ENCODE measurements at places on chromosomes 5 and 9.
A peak's percentile ranks its signal among the peaks of the same experiment; 100 is the strongest.

GRCh38 chr5:17455942-17456341 lies 42.1 kb upstream of the TAF11L2 start:
- DNase-seq: no peak

- no peak for DNase-seq
Observed at GRCh38 chr5:63963926-63964325, 1.7 kb upstream of the HTR1A start.

DNA sequence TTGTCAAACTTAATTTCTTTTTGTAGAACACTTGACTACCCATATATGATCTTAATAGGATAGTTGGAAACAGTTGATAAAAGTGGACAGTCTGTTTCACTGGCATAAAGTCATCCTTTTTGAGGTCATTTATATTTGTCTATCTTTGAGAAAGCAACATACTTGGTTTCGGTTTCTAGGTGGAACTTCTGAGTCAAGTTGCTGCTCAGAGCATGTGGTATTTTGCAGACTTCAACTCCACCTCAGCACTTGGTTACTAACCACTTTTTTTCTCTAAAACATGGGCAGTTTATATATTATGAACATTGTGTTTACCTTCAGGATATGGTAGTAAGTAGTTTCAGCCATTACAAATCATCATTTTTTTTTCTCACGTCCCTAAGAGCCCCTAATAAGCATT lies 1749.0 kb upstream of the C9orf72 start:
- DNase-seq: no peak

DNA sequence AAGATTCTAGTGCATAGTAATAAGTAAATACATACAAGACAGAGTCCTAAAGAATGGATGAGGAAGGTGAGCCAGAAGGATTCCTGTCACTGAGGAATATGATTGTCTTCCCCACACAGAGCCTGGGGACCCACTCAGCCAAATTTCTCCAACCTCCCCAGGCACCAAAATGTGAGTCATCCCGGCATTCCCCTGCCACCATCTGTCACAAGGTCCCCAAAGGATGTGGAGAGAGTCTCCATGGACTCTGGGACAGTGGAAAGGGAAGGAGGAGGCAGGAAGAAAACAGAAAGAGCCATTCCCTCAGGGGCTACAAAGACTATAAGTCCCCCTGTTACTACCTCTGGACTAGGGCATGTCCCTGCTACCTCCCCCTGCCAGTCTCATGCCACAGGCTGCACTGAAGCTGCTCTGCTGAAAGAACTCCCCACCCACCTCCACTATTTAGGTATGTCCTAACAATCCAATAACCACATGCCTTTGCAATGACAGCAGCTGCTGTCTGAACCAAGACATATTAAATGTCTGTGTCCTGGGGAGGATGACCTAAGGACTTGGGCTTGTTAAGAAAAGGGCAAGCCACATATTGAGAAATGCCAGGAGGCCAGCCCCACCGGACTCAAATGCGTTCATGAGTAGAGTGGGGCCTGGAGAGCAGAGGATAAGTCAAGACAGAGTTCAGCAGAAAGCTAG lies 10.7 kb upstream of the OR5C1 start:
- DNase-seq: no peak

- no peak for DNase-seq
Observed at GRCh38 chr5:74360535-74361210, 279.9 kb downstream of the ENC1 start.

DNA sequence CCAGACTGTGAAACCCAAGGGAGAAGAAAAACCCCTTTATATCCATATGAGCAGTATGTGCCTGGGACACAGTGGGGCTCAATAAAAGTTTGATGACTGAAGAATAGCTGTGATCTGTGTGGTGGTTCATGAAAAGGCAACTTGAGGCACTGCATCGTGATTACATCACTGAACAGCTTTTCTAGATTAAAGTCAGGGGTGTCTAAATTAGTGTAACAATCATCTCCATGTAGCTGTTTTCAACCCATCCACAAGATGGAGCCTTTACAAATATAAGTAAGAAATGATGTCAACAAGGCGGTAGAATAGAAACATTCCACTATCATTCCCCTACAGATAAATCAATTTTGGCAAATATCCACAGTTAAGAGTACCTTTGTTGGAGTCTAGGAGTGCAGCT lies 55.5 kb downstream of the PRRC1 start:
- DNase-seq: no peak

DNA sequence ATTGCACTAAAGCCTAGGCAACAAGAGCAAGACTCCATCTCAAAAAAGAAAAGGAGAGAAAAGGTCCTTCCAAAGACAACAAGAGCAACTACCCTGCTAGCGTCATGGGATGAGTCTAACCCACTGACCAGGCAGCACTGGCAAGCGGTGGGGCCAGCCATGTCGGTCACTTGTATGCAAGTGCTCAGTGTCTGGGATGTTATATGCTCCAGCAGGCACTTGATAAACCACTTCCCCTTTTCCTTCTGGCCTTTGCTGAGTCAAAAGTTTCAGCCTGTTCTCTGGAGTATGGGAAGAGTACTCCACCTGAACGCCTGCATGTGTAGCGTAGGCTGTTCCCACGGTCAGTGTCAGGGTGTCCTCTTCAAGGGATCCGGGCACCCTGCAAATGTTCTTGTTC lies 9.2 kb upstream of the MXD3 start:
- DNase-seq: no peak

DNA sequence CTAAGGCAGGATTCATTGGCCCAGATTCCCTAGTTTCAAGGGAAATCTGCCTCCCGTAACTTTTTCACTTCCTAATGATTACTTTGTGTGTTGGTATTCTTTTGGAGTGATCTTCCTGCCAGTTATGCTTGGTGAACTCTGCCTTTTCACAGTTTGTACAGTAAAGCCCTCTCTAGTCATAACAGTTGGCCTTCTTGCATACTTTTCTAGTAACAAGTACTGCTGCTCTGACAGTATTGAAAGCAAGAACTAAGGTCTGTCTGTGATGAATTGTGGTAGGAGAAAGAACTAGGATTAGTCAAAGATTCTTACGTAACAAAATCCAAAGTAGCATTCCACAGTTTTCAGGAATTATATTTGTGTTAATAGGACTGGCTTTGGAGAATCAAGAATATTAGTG lies 1457.2 kb upstream of the WWC1 start:
- DNase-seq: no peak

DNA sequence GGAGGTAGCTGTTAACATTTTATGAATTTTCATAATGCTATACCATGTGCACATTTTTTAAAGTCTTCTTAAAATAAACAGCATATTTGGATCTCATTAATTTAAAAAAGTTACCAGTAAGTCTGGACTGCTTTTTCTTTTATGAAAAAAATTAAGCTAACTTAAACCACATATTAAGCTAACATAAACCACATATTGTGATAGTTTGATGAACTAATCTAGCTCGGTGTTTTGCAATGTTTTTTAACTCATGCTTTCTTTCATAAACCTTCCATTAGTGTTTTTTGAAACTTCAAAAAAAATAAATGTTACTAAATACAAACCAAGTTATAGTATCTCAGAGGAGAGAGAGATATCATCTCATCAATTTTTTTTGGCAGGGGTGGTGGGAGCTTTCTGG lies 26.5 kb downstream of the POLK start:
- DNase-seq: no peak

DNA sequence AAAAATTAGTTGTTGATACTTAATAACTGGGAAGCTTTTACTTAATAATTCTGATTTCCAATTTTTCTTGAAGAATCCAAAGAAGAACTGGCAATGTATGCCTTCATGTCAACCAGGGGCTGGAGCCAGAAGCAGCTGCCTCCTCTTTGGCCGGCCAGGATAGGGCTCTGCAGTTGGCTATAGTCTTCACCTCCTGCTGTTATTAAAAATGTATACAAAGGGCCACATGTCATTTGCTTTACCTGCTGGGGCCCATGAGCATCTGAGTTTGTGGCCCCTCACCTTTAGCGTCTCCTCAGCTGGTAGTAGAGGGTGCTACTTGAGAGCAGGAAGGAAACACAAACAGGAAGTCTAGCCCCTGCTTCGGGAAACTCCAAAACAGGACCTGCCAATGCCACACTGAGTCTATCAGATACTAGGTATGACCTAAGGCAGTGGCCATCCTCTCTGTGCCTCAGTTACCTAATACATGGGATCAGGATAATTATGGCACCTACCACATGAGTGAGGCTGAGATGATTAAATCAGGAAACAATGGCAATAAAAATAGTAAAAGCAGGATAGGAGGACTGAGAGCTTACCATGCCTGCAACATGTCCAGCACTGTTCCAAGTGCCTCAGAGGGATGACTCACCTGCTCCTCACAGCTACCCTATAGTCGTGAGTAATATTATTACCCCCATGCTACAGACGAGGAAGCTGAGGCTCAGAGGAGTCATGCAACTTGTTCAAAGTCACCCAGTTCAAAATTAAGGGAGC lies 21.3 kb downstream of the CCDC69 start:
- DNase-seq: no peak

- peak; percentile 44 for DNase-seq
Observed at GRCh38 chr5:147223948-147224791, 10.7 kb upstream of the STK32A start.
